ENCODE measurements at places on chromosomes 5 and 9.

DNA sequence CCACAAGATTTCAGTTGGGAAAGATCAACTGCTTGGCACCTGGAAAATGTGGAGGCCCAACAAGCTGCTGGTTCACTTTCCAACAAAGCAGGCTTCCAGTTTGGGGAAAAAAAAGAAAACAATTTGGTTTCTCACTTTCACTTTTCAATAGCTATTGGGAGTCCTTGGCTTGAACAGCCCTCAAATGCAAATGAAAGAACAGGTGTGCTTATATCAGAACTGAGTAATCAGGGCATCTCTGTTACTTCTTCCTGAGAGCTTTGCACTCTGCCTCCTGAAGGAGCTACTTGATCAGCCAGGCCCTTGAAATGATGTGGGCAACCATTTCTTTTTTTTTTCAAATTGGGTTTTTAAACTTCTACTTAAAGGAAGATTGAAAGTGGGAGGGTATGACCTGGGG lies 73.5 kb downstream of the MFAP3 start:
- no peak for DNase-seq

GRCh38 chr9:69980041-69980440 lies 63.6 kb upstream of the MAMDC2 start:
- no peak for DNase-seq

DNA sequence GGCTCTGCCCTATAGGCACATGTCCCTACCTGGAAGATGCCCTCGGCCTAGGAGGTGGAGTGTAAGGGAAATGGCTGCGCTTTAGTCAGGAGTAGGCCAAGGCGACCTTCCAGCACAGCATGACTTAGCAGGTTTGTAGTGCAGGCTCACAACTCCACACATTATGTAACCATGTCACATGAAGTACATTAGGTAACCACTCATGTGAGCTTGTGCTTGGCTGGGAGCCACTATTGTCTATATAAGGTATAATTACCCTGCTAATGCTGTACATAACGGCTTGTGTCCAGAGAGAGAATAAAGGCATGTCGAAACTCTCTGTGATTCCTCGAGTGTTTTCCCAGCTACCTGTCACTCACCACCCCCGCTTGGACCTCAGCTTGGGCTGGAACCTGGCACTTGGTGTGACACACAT lies 74.9 kb downstream of the CAMK4 start:
- DNase-seq = no peak

DNA sequence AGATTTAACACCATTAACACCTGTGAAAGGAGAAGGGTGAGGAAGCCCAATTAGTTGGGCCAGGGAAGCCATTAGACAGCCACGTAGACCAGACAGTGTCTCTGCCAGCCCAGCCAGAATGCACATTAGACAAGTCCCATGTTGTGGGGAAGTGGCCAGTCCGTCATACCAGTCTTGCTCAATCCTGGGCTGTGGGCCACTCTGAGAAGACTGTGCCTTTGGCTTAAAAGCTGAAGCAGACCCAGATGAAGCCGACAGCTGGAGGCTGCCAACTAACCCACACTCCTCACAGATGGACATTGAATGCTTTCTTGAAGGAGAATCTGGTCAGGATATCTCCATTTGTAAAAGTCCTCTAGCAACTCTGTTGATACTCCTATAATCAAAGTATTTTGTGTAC lies 128.5 kb downstream of the CHSY3 start:
- no peak for DNase-seq

- no peak for DNase-seq
Measured at GRCh38 chr9:85212887-85213286, 528.9 kb downstream of the AGTPBP1 start.

GRCh38 chr5:10596310-10596703 lies 32.4 kb downstream of the ANKRD33B start:
- DNase-seq = no peak

DNA sequence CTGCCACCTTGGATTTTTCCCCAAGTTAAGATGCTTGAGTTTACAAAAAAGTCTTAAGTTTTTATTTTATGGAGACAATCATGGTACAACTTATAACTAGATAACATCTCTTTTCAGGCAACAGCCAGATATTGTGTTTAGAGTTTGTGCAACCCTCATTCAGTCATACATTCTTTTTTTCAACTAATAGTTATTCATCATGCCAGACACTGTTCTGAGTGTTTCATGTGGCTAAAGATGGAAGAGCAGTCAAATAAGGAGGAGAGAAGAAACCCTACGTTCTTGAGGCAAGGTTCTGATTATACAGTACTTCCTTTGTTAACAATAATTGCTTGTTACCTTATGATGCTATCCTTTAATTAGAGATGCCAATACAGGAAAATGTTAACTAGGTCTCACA lies 42.1 kb upstream of the ZNF462 start:
- no peak for DNase-seq

GRCh38 chr9:125504616-125505015 lies 202.4 kb downstream of the MAPKAP1 start:
- no peak for DNase-seq

GRCh38 chr9:69535286-69535832 lies 136.8 kb downstream of the APBA1 start:
- peak; percentile 32 for DNase-seq

GRCh38 chr9:90726215-90726614 lies 75.4 kb upstream of the SYK start:
- no peak for DNase-seq

GRCh38 chr5:11719888-11720481 lies 184.3 kb downstream of the CTNND2 start:
- DNase-seq = no peak

DNA sequence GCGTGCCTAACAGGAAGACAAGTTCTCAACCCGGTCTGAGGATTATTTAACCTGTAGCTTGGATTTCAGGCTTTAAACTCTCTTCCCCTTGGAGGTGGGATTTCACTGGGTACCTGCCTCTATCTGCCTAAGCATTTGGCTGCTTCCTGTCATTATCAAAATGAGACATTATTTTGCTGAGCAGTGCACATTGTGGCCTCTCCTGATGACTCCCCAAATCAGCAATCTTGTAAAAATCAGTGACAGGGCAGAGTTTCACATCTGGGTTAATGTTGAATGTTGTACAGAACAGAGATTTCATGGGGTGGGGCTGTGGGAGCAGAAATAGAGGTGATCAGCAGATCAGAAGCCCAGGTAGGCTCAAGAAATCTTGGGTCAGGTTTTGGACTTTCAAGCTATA lies 605.9 kb downstream of the ELAVL2 start:
- no peak for DNase-seq

GRCh38 chr9:68821911-68822310 lies 116.9 kb downstream of the PIP5K1B start:
- DNase-seq = no peak

DNA sequence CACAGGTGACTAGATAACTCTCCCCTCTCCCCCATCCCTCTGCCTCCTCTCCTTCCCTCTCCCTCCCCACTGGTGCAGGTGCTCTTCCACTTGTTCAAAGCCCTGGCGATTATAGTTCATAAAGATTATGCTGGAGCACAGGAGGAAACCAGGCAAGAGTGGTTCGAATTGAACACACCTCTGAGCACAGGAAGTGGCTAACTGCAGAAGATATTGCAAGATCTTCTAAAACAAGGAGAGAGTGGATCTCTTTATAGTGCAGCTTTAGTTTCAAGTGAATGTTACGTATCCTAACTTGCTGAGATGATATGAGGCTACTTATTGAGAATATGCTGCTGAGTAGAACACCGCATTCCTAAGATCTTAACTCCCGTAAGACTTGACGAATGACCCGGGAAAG lies 178.4 kb downstream of the GOLPH3 start:
- no peak for DNase-seq

GRCh38 chr5:149367249-149367971 lies 9.6 kb downstream of the PCYOX1L start:
- DNase-seq = peak; percentile 78

- no peak for DNase-seq
Measured at GRCh38 chr9:109868722-109869121, 88.7 kb downstream of the PALM2AKAP2 start.

- DNase-seq = no peak
Measured at GRCh38 chr9:26175264-26175663, 497.0 kb upstream of the TUSC1 start.

DNA sequence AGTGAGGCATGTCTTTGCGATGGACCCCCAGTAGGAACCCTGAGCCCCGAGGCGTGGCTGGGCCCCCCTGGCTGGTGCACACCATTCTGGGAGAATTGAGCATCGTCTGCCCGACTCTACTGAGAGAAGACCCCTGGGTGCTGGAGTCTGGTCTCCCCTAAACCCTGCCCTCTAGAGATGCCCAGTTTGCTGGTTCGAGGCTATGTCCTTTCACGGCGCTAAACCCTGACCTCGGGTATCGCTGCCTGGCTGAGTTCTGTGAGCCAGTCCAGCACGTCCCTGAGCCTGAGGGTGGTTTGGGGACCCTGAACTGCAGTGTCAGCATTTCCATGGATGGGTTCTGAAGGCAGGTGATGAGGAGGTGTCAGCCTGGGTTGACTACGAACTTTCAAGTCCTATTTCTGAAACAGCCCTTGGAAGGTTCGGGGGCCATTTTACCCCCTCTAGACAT lies 128.8 kb downstream of the RXRA start:
- DNase-seq = no peak

DNA sequence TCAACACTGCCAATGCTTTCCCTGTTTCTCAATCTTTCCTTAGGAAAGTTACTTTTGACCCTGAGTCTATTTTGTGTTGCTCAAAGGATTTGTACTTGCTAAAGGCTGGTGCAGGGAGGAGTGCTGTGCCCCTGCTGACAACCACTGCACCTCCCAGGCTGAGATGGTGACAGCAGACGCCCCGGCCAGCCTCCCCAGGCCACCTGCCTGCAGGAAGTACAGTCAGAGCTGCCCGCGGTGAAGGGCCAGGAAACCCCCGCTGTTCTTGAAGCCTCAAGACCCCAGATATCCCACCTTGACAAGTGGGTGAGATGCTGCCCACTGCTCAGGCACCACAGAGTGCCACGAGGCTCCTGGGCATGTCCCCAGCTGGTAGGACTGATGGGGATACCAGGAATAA lies 44.2 kb upstream of the CKMT2 start:
- no peak for DNase-seq

DNA sequence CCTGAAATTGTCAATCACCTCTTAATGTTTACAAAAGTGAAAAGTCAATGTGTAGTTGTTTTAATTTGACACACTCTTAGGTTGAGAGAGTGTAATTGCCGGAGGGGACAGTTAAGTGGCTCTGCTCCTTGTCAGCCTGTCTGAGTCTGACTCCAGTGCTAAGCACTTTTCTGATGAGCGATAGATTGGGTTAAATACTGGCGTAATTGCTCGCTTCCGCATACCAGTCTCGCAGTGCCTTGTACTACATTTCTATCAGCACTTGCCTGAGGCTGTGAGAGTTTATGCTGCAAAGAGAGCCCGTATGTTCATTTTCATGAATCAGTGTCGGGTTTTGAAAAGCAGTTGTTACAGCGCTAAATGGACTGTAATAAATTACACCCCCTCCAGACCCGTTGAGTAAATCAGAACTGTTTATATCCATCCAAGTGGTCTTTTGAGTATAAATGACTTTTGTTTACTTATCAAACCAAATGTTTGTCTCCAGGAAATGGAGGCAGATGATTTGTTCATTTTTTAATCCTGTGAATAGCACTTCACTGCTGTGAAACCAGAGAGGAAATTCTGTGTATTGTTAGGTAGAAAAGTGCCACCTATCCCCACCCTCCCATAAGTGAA lies 41.0 kb upstream of the DMRT3 start:
- DNase-seq = peak; percentile 27

DNA sequence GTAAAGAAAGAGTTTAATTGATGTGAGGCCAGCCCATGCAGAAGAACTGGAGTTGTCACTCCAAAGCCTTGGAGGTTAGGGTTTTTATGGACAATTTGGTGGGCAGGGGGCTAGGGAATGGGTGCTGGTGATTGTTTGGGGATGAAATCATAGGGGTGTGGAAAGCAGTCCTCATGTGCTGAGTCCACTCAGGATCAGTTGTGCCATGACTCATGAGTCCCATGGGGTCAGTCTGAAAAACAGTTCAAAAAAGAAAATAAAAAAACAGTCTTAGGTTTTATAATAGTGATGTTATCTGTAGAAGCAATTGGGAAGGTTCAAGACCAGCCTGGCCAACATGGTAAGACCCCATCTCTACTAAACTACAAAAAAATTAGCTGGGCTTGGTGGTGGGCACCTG lies 162.3 kb downstream of the KDM4C start:
- DNase-seq = no peak

- DNase-seq = no peak
Measured at GRCh38 chr5:150490296-150490669, 17.6 kb upstream of the NDST1 start.

GRCh38 chr5:179167871-179168451 lies 107.8 kb downstream of the ZNF354C start:
- DNase-seq = no peak

DNA sequence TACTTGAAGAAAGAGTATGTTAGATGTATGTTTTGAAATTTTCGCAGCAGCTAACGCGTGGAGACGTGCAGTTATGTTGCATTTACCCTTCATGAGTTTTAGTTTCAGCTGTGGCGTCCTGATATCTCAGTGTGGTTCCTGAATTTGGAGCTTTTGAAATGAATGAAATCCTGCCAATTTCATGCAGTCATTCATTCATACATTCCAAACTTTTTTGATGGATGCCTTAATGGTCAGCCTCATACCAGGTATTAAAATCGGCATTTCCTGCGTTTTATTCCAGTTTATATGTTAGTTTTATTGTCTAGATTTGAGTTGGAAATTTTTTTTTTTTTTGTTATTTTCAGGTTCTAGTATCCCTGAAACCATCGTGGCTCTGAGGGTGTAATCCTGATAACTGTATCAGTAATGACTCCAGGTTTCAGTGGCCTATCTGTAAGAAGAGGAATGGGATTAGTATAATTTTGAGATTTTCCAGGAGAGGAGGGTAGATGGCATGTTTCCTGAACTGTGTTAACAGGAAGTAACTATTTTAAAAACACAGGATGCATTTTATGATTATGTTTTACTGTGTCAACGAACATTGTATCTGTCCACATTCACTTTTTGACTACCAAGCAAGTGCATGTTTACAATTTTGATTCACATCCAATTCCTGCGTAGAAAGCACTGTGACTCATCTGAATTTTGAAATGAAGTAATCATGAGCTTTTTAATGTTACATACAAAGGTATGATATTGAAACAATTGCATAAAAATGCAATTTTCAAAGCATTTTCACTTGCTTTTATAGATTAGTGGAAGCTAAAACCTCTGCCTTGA lies 1.0 kb downstream of the FOCAD start:
- DNase-seq = peak; percentile 82

DNA sequence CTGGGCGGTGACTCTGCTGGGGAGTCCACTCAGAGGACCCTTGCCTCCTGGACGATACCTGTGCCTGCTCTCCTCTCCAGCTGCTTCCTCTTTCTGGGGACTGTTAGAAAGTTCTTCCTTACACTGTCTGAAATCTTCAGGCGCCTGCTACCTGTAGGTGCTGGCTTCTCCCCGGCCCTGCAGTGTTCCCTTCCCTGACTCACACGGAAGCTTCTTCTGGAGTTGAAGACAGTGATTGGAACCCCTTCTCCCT lies 562 bp downstream of the GSN start:
- DNase-seq = no peak

GRCh38 chr5:136133922-136134379 lies 1.3 kb downstream of the SMAD5 start:
- DNase-seq = no peak

GRCh38 chr9:95522871-95523370 lies 6.2 kb upstream of the PTCH1 start:
- DNase-seq = no peak
